DMS79 (cell line): ENCODE measurements at places on chromosomes 6 and 20.

DNA sequence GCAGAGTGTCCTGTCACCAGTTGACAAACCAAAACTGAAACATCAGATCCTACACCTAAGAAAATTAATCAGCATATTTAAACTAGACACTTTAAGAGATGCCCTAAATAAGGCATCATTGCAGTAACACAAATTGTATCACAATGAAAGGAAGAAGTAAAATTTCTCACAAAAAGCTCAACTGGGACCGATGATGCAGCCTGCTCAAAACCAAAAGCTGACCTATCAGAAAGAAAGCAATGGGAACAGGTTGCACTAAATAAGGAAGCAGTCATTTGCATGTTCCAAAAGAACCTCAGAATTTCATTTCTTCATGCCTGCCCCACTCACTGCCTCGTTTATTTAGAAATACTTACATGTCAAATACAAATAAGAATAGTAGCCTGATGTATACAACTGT lies 12.1 kb downstream of the HIVEP2 start:
- no peak for DNase-seq

GRCh38 chr20:39248862-39249485 lies 286.8 kb downstream of the DHX35 start:
- no peak for DNase-seq

- no peak for DNase-seq
Measured at GRCh38 chr20:26209171-26209941, 512.7 kb upstream of the ZNF337 start.

GRCh38 chr20:9501473-9501872 lies 12.9 kb upstream of the LAMP5 start:
- DNase-seq, result no peak

GRCh38 chr6:144753023-144753705 lies 468.0 kb downstream of the UTRN start:
- DNase-seq, result no peak

- no peak for DNase-seq
Measured at GRCh38 chr6:33738153-33738552, 8.6 kb downstream of the IP6K3 start.

DNA sequence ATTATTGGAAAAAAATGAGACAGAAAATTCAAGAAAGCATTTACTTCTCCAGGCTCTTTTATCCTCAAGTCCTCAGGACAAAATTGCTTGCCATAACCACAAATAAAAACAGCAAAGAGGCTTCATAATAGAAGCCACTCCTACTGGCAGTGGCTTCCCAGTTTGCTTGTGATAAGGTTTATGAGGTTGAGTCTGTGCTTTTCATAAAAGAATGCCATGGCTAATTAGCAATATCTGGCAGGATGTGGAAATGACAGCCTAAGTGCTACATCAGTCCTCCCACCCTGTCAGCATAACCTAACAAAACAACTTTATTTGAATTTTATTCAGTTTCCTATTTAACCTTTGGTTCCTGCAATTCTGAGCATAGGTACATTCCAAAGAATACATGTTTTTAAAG lies 80.9 kb upstream of the HTR1E start:
- no peak for DNase-seq

DNA sequence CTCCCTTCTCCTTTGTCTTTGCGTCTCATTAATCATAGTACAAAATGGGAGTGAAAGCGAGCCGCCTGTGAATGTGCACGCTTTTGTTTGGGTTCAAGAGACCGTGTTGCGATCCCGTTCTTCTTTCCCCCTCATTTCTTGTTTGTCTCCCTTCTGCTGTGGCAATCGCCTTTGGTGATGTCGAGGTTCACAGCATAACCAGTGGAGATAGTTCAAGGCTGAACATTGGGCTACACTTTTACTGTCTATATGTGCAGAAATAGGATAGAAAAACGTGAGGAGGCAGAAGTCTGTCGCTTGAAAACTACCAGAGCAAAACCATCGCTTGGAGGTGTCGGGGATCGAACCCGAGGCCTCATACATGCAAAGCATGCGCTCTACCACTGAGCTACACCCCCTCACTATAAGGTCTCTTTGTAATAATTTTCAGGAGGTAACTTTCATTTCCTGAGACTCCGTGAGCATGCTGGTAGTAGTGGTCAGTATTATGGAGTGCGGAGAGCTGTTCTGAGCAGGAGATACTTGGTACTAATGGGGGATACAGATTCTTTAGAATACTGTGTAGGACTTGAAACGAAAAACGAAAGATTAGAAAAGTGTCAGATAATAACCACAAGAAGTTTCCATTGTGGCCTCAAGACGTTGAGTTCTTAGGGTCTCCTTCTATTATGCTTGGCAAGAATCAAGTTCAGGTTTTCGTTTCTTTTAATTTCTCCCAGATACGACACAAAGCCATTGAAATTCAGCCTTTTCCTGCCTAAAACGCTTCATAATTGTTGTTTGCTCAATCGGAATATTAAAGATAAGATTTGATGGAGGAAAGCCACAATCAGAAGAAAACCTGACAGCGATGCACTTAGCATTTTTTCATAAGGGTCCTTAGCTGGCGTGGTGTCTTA lies 106.6 kb downstream of the TRIM27 start:
- no peak for DNase-seq

- DNase-seq, result no peak
Measured at GRCh38 chr6:6872459-6873344, 235.1 kb upstream of the RREB1 start.
